Sciatic nerve (tissue), 2 donors: ENCODE measurements at places on chromosomes 6 and 20. TPM values are rescaled to one million over a fixed set of nuclear protein-coding genes. Genes with fewer than 3 reads are reported as not detected.

DNA sequence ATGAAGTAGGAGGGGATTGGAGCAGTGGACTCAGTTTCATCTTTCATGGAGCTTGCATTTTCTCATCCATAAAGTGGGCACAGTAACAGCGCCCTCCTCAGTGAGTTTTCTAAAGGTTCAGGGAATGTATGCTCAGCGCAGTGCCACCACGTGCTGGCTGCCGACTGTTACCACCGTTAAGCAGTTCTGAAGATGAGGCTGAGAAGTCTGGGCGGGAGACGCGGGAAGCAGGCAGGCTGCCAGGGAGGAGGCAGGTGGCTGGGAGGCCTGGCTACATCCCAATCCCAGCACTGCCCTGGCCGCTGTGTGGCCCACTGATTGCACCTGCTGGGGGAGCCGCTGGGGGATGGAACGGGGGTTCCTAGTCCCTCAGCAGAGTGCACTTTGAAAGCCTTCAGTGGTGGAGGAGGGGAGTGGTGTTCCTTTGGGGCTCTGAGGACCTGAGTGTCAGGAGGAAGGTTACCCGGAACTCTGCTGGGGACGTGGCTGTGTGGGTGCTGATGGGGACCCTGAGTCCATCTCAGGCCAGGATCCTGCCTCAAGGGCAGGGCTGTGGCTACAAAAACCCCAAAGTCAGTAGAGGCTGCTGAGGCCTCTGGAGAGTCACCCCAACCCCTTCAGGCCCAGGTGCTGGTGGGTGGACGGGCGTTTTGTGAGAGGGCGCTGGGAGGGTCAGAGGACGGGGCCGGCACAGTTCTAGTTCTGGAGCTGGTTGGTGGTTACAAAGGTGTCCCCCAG lies 28.0 kb upstream of the PHACTR3 start:
- peak; percentile 40 for DNase-seq

DNA sequence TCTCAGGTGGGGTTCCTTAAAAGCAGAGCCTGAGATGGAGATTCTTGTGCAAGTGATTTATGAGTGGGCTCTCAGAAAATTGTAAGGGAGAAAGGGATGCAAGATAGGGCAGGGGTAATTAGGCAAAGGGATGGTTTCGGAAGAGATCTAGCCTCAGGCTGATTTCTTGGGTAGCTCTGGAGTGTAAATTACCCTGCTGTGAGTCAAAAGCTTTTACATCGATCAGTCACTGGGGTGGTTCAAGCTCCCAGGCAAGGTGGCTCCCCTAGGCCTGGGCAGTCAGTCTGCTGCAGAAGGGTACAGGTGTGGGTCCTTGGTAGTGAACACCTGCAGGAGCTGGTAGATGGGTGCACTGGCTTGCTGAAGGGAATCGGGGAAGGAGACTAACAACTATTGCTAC lies 11.1 kb upstream of the PM20D2 start:
- DNase-seq: no peak

DNA sequence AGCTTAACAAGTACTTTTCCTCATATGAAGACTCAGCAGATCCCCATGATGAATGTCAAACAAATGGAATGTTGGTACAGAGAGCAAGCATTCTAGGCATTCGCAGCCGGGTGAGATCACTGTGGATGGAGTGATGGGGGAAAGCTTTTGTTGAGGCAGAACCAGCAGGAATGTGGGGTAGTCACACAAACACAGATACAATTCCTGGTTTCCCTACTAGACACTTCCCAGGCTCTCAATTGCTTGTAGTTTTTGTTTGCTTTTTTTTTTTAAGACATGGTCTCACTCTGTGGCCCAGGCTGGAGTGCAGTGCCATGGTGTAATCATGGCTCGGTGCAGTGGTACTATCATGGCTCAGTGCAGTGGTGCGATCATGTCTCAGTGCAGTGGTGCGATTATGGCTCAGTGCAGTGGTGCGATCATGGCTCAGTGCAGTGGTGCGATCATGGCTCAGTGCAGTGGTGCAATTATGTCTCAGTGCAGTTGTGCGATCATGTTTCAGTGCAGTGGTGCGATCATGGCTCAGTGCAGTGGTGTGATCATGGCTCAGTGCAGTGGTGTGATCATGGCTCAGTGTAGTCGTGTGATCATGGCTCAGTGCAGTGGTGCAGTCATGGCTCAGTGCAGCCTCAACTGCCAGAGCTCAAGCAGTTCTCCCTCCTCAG lies 15.4 kb upstream of the IER3 start:
- no peak for DNase-seq

- no peak for DNase-seq
Measured at GRCh38 chr6:33670971-33671743, 40.3 kb downstream of the UQCC2 start.

DNA sequence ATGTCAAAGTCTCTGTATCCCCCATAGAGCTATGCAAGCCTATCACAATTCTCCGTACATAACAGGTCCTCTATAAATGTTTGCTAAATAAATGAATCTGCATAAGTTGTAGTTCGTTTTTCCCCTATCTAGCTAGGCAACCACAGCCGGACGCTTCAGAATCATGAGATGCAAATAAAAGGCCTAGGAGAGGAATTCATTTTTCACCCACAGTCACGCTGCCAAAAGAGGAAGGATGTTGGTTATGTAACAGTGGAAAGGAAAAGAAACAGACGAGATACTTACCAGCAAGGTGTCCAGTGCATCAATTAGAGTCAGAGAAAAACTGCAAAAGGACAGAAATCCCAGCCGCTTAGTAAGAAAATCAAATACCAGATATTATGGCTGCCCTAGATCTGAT lies 2.4 kb downstream of the EDEM2 start:
- no peak for DNase-seq

- DNase-seq: no peak
Measured at GRCh38 chr6:12577124-12577850, 139.3 kb upstream of the PHACTR1 start.

- DNase-seq: no peak
Measured at GRCh38 chr6:29045075-29045474, at the start of gene OR2W1. Gene OR2W1, minus strand, starts transcription at chr6:29045175. Its CDS starts 0 bp downstream, at chr6:29045175.

Gene BPI
- total RNA-seq: 2.3 TPM

Gene C20orf144
- not detected for total RNA-seq

Gene COL21A1
- total RNA-seq: 31.4 TPM

Gene LKAAEAR1
- not detected for total RNA-seq
